Nephron progenitor cell (in vitro differentiated cells): ENCODE measurements at places on chromosomes 13 and 19.

DNA sequence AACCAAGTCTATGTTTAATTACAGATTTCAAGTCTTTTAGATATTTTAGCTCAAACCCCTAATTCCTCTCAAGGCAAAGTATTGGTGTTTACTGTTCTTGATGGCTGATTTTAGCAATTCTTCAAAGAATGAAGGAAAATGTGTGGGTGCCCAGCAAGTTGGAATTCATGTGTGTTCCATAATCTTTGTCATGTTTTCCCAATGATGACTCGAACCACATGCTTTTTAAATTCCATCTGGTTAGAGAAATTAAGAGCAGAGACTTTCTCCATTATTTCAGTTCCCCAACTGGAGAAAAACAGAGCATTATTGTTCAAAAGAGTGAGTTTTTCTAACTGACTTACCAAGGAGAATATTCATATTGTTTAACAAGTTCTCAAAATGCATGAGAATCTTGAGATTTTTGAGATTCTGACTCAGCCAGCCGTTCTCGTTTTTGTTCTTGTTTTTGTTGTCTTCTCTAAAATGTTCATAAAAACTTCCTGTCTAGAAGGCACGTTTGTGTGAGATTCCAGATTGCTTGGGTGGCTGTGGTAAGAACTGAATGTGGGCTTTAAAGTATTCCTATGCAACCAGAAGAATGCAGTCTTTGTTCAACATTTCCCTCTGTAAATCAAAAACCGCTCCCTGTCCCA lies 404.7 kb downstream of the IRS2 start:
- no peak for DNase-seq
- no peaks in the 10 kb centered on the region for H3K36me3 ChIP-seq
- H3K4me1 ChIP-seq, result no peaks in the 10 kb centered on the region
- H3K27me3 ChIP-seq, result no peaks in the 10 kb centered on the region
- H3K27ac ChIP-seq, result no peak overlapping the region

DNA sequence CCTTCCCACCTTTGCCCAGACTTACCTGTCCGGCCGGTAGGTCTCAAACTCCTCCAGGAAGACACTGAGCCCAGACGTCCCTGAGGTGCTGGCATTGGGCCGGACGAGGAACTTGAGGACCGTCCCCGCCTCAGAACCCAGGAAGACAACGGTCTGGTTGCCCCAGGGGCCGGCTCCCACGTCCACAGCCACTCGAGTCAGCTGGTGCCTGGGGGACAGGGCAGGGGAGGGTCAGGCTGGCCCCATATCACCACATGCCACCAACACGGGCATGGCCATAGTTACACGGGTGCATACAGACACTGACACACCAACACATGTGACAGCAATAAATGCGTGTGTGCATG lies 8.4 kb upstream of the LRG1 start:
- H3K36me3 ChIP-seq, result peaks cover 32% of the 10 kb centered on the region
- no peak overlapping the region for H3K4me3 ChIP-seq
- H3K27me3 ChIP-seq, result peaks cover 12% of the 10 kb centered on the region
- H3K27ac ChIP-seq, result no peak overlapping the region
- no peak for DNase-seq

DNA sequence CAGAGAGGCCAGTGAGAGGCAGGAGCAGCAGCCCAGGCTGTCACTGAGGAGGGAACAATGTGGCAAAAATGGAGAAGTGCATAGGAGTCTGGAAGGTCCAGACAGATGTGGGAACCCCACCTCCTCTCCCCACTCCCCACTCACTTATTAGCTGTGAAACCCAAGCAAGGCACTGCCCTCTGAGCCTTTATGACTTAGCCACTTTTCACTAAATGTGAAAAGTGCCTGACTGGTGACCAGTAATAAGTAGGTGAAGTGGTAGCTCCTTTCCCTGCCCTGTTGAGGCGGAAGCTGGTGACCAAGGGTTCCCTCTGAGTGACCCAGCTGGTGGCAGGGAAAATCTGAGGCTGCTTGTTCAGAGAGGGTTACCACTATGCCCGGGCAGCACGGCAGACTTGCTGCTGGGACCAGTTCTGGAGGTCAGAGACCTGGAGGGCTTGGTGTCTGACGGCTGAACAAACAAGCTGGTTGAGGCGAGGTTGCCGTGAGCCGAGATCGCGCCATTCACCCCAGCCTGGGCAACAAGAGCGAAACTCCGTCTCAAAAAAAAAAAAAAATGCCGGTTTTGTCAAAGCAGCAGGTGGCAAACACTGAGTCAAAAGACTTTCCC lies 80.0 kb downstream of the ZNF429 start:
- peaks cover 49% of the 10 kb centered on the region for H3K27me3 ChIP-seq
- DNase-seq, result no peak
- no peak overlapping the region for H3K27ac ChIP-seq
- no peaks in the 10 kb centered on the region for H3K4me1 ChIP-seq
- no peak overlapping the region for H3K4me3 ChIP-seq
- H3K36me3 ChIP-seq, result peaks cover 4% of the 10 kb centered on the region

DNA sequence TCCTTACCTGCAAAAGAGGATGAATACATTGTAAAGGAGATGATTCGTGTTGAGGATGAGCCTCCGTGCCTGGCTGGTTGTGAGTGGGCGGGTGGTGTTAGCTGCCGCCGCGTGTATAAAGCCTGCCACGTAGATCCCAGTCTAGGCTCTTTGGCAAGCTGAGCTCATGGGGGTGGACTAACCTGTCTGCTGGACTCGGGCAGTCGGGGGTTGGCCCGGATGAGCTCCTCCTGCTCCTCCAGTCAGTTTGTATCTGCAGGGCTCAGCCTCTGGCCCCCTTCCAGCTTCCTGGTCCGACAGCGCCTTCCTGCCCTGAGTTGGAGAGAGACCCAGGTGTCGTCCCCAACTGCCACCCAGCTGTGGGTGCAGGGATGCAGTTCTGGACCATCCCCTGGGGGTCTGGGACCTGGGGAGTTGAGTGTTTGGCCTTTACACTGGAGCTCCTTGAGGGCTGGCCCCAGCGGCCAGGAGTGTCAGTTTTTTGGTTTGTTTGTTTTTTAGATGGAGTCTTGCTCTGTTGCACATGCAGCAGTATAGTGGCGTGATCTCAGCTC lies 20.9 kb downstream of the TECR start:
- no peak overlapping the region for H3K4me3 ChIP-seq
- peaks cover 51% of the 10 kb centered on the region for H3K4me1 ChIP-seq
- H3K27ac ChIP-seq, result peak overlapping the region; percentile 94
- H3K27me3 ChIP-seq, result no peaks in the 10 kb centered on the region
- H3K36me3 ChIP-seq, result peaks cover 13% of the 10 kb centered on the region

GRCh38 chr19:40553885-40554857 lies 22.5 kb upstream of the SHKBP1 start:
- H3K36me3 ChIP-seq, result no peaks in the 10 kb centered on the region
- peaks cover 94% of the 10 kb centered on the region for H3K27me3 ChIP-seq
- no peak overlapping the region for H3K27ac ChIP-seq
- H3K4me1 ChIP-seq, result no peaks in the 10 kb centered on the region
- no peak overlapping the region for H3K4me3 ChIP-seq

DNA sequence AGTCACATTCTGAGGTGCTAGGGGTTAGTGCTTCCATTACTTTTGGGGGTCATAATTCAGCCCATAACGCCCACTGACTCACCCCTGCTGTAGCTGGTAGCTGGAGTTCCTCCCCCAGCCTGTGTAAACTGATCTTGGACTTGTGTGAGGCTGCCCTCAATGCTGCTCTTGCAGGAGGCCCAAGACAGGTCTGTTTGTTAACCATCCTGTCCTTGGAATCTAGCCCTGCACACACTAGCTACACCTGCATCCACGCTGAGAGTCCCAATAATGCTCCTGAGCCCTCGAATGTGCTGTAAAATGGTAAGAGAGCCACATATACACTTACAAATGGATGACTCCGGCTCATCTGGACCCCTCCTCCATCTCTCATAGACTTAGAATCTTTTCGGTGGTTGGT lies 9.6 kb downstream of the LRCH1 start:
- H3K4me1 ChIP-seq, result peaks cover 15% of the 10 kb centered on the region
- H3K27me3 ChIP-seq, result no peaks in the 10 kb centered on the region
- DNase-seq, result no peak
- no peak overlapping the region for H3K4me3 ChIP-seq
- H3K27ac ChIP-seq, result no peak overlapping the region

- DNase-seq, result no peak
- H3K27ac ChIP-seq, result no peak overlapping the region
- no peak overlapping the region for H3K4me3 ChIP-seq
- H3K4me1 ChIP-seq, result no peaks in the 10 kb centered on the region
These were observed 186.8 kb upstream of the SOX1 start for GRCh38 chr13:111880185-111880584.

DNA sequence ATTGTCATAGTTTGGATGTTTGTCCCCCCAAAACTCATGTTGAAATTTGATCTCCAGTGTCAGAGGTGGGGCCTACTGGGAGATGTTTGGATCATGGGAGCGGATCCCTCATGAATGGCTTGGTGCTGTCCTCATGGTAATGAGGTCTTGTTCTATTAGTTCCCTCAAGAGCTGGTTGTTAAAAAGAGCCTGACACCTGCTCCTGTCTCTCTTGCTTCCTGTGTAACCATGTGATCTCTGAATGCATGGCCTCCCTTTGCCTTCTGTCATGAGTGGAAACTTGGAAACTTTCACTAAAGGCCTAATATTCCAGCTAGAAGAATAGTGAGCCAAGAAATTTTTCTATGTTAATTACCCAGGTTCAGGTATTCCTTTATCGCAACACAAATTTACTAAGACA lies 311.4 kb upstream of the ATXN8OS start:
- no peaks in the 10 kb centered on the region for H3K27me3 ChIP-seq
- H3K36me3 ChIP-seq, result no peaks in the 10 kb centered on the region
- no peak overlapping the region for H3K4me3 ChIP-seq
- no peak overlapping the region for H3K27ac ChIP-seq

DNA sequence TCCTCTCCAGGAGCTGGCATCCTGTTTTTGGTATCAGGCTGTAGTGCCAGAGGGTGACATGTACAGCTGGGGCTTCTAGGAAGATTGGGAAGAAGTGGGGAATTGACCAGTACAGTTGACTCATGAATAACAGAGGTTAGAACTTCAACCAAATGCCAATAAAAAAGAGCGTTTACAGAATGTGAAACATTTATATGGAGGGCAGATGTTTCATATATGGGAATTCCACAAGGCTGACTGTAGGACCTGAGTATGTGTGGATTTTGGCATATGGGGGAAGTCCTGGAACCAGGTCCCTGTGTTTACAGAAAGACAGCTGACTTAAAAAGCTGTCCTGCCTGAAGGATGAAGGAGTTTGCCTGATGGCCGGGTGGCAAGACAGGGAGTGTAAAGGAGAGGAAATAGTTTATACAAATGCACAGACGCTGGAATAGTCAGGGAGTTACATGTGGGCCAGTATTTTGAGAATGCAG lies 5.2 kb downstream of the CHAMP1 start:
- no peak for DNase-seq
- H3K36me3 ChIP-seq, result peaks cover 85% of the 10 kb centered on the region
- peak overlapping the region; percentile 68 for H3K27ac ChIP-seq
- H3K27me3 ChIP-seq, result no peaks in the 10 kb centered on the region
- H3K4me3 ChIP-seq, result no peak overlapping the region
- peaks cover 42% of the 10 kb centered on the region for H3K4me1 ChIP-seq

DNA sequence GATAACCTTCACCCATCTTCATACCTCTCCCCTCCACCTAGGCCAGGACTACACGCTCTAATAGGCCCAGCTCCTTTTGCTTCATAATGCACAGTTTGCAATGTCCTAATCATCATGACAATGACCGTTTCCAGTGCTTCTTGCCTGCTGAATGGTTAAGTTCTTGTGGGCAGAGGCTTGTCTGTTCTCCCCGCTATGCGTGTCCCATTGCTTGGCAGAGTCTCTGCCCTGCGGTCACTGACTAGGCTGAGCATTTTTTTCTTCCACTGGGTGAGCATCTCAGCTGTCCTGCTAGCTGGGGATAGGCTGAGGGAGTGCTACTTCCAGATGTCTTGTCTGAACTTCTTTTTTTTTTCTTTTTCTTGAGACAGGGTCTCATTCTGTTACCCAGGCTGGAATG lies 314.7 kb downstream of the UQCRFS1 start:
- no peaks in the 10 kb centered on the region for H3K36me3 ChIP-seq
- peaks cover 21% of the 10 kb centered on the region for H3K27me3 ChIP-seq
- H3K4me1 ChIP-seq, result no peaks in the 10 kb centered on the region

DNA sequence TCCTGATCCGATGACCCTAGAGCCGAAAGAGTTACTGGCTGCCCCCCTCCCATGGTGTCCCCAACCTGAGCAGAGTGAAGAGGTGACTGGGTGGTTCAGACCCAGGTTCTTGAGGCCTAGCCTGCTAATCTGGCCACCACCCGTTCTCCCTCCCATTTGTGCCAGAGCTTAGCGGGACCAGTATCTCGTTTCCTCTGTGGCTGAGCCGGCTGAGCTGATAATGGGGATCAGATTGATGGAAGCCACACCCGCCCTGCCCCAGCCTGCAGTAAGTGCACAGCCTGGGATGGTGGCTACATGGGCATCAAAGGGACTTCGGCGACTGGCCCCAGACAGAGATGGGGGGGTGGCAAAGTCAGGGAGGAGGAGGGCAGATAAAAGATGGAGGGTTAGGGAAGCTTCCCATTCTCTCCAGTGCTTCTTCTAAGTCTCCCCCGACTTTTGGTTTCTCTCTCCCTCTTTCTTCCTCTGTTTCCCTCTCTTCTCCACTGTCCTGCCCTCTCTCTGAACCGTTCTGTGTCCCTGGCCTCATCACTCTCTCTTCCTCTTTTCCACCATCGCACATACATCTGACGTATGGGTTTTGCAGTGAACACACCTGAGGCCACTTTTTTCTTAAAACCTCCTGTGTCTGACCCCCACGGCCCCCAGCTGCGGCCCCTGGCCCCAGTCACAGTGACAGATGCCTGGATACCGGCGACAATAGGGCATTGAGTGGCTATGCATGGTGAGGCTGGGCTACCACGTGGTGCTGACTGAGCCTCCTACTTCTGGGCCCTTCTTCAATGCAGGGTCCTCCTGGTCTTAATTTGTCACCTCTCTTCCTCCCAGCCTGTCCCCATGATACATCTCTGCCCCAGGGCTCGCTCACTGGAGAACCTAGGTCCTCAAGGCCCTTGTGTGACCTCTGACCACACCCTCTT lies 2.4 kb downstream of the ELAVL3 start:
- no peaks in the 10 kb centered on the region for H3K36me3 ChIP-seq
- no peak for DNase-seq
- H3K4me3 ChIP-seq, result peak overlapping the region; percentile 19
- H3K27ac ChIP-seq, result no peak overlapping the region

GRCh38 chr19:1243768-1244692 lies 2.5 kb downstream of the ATP5F1D start:
- no peaks in the 10 kb centered on the region for H3K36me3 ChIP-seq
- peak; percentile 89 for DNase-seq
- no peak overlapping the region for H3K27ac ChIP-seq

GRCh38 chr13:84380866-84381265 lies 498.6 kb upstream of the SLITRK1 start:
- no peak overlapping the region for H3K27ac ChIP-seq
- H3K27me3 ChIP-seq, result no peaks in the 10 kb centered on the region
- no peaks in the 10 kb centered on the region for H3K4me1 ChIP-seq
- no peaks in the 10 kb centered on the region for H3K36me3 ChIP-seq
- no peak for DNase-seq

- no peak overlapping the region for H3K4me3 ChIP-seq
- H3K36me3 ChIP-seq, result no peaks in the 10 kb centered on the region
- no peaks in the 10 kb centered on the region for H3K4me1 ChIP-seq
- H3K27ac ChIP-seq, result no peak overlapping the region
- no peak for DNase-seq
These were observed 68.2 kb downstream of the CACNA1A start for GRCh38 chr19:13437919-13438618.
